ENCODE measurements at places on chromosomes 1 and 21.

DNA sequence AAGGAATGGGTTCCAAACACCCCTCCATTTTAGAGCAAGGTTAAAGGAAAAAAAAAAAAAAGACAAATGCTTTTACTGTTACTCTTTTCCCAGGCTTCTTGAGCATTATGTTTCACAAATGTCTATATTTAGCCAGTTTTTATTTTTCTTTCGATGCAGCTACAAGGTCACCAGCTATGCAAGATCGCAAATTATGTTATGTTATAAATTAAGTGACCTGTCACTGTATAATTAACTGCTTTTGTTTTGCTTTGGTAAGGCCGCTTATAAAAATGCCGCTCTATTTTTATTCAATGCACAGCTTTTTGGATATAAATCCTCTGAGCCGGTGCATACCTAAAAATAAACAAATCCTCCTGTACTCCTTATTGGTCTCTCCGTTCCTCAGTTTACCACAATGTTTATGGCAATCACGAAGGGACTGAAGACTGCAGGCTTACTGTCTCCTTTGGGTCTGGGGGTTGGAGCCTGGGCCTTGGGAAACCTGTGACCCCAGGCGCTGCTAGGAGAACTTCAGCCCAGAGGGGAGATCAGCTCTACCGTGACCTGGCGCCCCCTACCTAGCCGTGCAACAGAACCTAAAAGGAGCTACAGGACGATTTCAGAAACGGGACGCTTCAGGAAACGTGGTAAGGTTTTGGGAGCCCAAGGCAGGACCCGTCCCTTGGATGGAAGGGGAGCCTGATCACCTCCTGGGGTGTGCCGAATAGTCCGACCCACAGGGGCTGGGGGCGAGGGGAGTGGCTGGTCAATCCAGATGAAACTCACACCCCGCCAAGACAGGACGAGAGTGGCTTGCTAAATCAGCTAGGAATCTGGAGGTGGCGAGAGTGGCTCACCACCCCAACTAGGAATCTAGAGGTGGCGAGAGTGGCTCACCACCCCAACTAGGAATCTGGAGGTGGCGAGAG lies 101.2 kb upstream of the CD55 start:
- no peak for DNase-seq

DNA sequence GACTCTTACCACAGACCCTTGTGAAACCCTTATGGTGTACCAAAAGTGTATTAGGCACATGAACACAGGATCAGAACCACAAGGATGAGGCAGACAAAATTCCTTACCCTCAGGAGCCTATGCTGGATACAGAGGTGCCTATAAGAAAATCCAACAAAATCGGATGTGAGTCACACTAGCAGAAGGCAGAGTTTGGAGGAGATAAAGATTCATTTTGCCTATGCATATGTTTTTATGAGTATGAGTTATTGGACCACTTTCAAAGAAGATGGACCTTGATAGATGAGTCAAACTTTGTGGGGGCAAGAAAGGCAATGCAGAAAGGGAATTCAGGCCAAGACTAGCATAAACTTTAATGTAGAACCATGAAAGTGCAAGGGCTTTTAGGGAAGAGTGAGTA lies 17.0 kb downstream of the CAMK1G start:
- no peak for DNase-seq

DNA sequence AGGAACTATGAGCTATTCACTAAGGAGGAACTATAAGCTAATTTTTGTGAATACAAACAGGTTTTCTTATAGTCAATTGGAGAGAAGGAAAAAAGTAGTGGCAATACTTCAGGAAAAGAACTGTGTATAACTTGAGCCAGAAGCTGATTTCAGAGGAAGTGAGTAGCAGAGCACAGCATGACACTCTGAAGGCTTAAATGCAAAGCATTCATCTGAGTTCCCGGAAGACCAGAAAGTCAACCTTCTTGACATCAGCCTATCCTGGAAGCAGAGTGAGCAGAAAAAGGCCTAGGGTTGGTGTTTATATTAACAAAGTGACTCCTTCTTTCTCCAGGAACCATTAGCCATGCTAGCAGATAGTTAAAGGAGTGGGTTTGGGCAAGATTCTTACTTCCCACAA lies 545.2 kb downstream of the MRPL39 start:
- no peak for DNase-seq

DNA sequence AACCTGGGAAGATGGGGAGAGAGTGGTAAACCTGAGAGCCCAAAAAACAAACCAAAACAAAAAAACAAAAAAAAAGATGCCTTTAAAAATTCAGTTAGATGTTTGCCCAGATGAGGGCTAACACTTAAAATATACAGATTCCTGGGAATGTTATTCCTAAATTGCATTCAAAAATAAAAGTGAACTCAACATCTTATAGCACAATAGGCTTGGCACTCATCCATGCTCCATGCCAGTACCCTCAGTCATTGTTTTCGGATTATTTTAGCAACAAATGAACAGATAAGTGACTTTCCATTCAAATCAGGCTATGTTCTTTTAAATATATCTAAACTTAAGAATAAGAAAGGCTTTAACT lies 3.7 kb downstream of the ATP1A1 start:
- DNase-seq = no peak

DNA sequence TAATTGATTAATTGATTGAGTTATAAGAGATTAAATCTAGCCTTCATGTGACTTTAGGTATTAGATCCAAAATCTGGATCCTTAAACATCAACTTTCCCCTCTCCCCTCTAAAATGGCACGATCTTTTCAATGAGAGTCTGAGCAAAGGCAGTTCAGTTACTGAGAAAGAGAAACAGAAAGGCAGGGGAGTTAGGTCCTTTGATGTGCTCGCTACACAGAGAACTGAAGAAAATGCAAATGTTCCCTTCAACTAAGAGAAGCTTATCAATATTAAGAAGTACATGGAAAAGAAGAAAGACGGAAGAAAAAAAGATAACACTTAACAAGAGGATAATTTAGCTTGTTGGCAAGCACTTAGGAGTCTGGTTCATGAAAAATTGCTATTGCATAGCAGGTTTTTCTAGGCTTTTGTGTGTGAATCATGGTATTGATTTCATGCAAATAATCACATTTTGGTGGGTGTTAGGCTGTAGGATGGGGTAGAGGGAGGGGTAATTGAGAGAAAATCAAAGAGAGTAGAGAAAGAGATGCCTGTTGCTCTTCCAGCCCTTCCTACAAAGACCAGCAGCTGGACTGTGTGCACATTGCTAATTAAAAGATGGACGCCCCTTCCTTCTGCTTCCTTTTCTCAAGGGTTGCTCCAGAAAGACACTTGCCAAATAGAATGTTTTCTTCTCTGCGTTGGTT lies 307.6 kb upstream of the PLXNA2 start:
- no peak for DNase-seq

DNA sequence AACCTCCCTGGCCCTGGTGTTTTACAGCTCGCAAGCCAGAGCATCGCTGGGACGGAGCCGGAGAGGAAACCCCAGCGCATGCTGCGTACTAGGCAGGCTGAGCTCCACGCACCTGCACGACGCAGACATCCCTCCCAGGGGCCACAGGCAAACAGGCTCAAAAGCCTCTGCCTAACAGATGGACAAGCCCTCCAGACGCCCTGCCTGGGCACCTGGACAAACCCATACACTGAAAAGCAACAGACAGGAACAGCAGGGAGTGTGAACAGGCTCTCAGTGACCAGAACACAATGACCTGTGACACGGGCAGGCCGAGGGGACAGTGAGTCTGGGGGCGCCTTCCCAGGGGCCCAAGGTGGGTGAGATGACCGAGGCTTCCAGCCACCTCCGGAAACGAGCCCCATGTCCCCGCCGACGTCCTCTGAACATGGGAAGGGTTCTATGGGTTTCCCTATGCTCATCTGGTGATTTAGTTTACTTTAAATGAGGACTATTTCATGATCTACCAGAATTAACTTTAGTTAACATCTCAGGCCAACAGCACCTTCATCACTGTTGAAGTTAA lies 40.3 kb downstream of the NPHP4 start:
- no peak for DNase-seq

DNA sequence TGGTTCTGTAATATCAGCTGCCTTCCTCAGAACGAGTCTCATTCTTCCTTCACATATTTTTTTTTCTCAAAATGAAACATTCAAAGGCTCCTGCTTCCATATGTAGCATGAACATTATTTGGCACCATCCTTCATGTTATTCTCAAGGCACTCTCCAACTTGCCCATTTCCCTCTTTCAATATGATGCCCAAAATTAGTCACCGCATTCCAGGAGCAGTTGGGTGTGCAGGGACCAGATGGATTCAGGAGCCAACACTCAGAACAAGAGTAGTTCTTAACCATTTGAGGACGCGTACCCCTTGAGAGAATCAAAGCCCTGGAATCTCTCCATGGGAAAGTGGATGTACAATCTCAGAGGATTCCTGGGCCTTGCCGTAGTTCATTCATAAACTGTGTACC lies 50.3 kb downstream of the KCNK1 start:
- DNase-seq = no peak

DNA sequence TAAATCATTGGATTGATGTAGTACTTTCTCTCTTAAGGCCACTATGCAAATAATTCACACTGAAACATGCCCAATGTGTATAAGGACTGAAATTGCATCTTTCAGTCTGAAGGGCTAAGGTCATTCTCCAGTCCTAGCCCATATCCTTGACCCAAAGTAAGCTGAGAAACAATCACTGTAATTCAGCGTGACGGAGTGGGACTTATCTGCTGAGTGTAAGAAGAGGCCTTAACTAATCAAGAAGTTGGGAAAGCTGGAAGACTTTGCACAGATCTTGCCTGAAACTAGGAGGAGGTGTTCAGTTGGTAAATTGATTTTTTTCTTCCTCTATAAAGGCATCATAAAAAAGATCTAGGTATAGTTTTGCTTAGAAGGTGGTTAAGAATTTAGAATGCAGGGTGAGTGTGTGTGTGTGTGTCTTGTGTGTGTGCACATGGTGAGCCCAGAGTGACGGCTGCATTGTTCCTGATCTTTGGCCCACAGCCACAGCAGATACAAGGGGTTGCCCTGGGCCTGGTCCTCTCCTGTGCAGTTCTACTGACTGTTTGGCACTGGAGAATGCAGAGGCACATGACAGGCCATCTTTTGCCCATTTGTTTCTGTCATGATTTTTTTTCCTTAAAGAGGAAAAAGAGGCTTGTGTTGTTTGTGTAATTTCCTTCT lies 13.3 kb upstream of the PPP2R5A start:
- no peak for DNase-seq

GRCh38 chr21:19781881-19782652 lies 1216.1 kb upstream of the NCAM2 start:
- DNase-seq = no peak

- no peak for DNase-seq
Observed at GRCh38 chr1:239389703-239390102, 3.3 kb downstream of the CHRM3 start.

- DNase-seq = peak; percentile 37
Observed at GRCh38 chr1:232221802-232222499, 408.0 kb downstream of the SIPA1L2 start.

- no peak for DNase-seq
Observed at GRCh38 chr21:38853421-38853919, 47.7 kb downstream of the ETS2 start.

- no peak for DNase-seq
Observed at GRCh38 chr1:172778456-172779455, 119.9 kb downstream of the FASLG start.

DNA sequence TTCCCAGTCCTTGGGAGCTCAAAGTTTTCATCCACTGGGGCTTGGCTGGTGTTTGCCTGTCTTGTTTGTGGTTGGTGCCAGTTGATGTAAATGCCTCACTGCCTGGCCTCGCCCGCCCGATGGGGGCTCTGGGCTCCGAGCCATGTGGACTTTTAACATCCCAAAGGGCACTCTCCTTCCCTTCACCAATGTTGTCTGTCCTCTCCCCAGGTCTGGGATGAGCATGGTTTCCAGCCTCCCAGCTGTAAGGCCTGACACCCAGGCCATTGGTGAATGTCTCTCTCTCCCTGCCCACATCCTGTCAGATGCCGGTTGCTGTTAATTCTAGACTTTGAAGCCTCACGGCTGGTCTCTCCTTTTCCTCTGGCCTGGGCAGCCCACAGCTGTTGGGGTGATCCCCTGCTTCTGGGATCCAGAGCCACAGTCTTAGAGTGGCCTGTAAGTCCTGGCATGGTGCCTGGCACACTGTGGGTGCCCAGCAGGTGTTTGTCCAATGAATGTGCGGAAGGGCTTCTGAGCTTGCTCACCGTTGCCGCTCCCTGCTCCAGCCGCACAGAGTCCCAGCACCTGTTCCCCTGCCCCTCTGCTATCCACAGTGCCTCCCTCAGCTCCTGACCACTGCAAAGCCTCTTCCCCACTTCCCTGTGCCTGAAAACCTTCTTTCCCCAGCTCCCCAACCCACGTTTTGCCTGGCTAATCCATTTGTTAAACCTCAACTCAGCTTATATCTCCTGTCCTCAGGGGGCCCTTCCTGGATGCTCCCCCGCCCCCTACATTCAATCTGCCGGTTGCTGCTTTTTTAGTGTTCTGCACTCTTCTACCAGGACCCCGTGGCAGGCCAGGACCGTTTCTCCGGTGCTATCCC lies 3.3 kb upstream of the C1orf174 start:
- no peak for DNase-seq

GRCh38 chr1:182430263-182431068 lies 19.5 kb upstream of the RGSL1 start:
- DNase-seq = no peak

GRCh38 chr1:201406831-201407406 lies 7.8 kb upstream of the LAD1 start:
- DNase-seq = no peak

DNA sequence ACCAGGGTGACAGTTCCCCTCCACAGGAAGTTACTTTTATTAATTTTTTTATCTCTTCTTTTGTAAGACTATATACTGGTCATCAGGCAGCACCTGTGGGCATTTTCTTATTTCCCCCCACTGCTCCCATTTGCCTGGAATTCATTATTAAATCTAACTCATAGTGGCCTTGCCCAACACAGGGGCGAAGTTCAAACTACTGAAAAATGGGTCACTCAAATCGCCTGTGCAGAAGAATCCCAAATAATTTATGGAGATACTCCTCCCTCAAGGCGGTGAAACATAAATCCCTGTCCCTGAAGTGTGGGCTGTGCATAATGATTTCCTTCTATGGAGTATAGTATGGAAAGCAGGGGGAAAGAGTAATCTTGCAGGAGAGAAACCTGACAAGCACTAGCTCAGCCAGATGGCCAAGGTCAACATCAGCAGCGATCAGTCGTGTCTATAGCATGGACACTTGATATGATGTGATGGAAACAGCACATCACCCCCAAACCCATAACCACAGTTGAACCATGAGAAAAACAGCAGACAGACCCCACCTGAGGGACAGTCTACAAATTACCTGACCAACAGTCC lies 7.9 kb downstream of the CAMK2N1 start:
- no peak for DNase-seq

DNA sequence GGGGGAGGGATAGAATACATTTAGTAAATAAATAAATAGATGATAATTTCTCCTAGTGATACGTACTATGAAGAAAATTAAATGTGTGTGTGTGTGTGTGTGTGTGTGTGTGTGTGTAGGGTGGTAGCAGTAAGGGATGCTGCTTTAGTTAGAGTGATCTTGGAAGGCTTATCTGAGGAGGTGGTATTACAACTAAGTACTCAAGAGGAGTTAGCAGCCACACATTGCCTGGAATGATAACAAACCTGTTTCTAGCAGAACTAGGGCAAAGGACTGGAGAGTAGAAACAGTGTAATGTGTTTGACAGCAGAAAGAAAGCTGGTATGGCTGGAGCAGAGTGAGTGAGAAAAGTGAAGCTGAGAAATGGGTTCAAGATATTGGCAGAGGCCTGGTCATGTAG lies 58.3 kb upstream of the FASLG start:
- no peak for DNase-seq

- no peak for DNase-seq
Observed at GRCh38 chr21:29763674-29764073, 176.1 kb downstream of the GRIK1 start.

All from HFF-Myc (cell line).